Activated CD4-positive, alpha-beta T cell treated with anti-CD3 and anti-CD28 coated beads, Interleukin-2, Interleukin-4, amounts not matched to agents 100 ng/mL and 50 ng/mL, durations not matched to agents 16 hours and 8 hours (primary cell): ENCODE measurements at places on chromosomes 5 and 9.

DNA sequence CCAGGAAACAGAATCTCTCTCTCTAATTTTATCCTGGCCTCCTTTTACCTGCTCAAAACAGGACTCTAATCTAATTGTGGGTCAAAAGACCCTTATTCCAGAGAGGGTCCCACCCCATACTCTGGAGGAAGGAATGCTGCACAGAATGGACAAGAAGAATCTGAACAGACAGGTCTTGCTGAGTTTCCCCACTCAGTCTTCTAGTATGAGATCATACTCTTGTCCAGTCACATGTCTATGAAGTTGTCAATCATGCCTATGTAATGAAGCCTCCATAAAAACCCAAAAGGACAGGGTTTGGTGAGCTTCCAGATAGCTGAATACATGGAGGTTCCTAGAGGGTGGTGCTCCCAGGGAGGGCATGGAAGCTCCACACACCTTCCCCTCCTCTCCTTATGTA is 123.9 kb upstream of the FER start:
- DNase-seq: no peak

DNA sequence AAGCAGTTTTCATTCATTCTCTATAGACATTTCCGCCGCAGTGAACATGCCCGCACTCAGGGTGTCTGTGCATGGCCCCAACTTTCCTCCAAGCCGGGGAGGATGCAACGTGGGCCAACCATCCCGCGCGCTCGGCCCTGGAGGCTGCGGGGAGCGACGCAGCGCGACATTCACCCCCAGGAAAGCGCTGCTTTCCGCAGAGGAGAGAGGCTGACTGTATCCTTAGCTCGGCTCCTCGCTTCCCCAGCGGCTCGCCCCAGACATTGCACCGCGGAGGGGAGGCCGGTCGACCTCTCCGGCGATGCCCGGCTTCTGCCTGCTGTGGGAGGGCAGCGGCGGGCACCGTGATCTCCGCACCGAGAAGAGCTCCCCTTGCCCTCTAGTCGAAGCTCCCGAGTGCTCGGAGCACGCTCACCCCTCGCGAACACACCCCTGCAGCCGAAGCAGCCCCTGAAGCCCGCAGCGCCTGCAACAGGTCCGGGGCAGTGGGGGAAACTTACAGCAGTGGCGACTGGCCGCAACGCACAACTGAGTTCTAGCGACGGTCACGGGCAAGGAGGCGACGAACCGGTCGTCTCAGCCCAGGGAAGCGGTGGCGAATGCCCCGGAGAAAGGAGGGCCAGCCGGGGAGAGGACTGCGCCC is 600 bp downstream of the ENC1 start:
- peak; percentile 47 for DNase-seq

- no peak for DNase-seq
These were observed 19.9 kb upstream of the KCNIP1 start for GRCh38 chr5:170483701-170484458.

DNA sequence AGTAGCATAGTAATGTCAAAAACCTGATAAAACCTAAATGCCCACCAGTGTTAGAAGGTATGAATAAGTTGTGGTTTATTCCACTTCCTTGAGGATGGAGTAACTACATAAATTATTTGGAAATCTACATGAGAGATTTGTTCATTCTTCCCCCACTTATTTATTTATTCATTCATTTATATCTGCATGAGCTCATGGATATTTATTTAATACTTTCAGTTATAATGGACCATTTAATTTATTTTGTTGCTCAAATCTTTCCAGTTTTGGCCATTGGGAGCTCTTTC is 223.8 kb upstream of the S1PR3 start:
- DNase-seq: no peak

- DNase-seq: no peak
These were observed 151.5 kb upstream of the SMC2 start for GRCh38 chr9:103942651-103943050.

DNA sequence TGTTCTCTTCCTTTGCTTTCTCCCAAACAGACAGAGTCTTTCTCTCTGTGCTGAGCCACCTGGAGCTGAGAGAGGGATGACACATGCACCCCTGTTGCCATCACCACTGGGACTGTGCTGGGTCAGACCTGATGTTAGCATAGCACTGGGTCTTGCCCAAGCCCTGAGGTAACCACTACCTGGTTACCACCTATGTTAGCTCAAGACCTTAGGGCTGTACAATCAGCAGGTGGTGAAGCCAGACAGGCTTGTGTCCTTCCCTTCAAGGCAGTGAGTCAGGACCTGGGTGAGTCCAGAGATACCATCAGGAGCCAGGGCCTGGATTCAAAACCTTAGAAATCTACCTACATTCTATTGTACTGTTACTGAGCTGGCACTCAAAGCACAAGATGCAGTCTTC is 32.1 kb downstream of the FST start:
- DNase-seq: no peak

- peak; percentile 17 for DNase-seq
These were observed at the start of gene ASS1 for GRCh38 chr9:130444565-130445221. Gene ASS1, plus strand, starts transcription at chr9:130444961. Its CDS starts 7,268 bp downstream, at chr9:130452229.

GRCh38 chr5:88808153-88808552 is 74.8 kb downstream of the MEF2C start:
- no peak for DNase-seq

- DNase-seq: no peak
These were observed 5.3 kb upstream of the CFAP95 start for GRCh38 chr9:69815313-69815712.

DNA sequence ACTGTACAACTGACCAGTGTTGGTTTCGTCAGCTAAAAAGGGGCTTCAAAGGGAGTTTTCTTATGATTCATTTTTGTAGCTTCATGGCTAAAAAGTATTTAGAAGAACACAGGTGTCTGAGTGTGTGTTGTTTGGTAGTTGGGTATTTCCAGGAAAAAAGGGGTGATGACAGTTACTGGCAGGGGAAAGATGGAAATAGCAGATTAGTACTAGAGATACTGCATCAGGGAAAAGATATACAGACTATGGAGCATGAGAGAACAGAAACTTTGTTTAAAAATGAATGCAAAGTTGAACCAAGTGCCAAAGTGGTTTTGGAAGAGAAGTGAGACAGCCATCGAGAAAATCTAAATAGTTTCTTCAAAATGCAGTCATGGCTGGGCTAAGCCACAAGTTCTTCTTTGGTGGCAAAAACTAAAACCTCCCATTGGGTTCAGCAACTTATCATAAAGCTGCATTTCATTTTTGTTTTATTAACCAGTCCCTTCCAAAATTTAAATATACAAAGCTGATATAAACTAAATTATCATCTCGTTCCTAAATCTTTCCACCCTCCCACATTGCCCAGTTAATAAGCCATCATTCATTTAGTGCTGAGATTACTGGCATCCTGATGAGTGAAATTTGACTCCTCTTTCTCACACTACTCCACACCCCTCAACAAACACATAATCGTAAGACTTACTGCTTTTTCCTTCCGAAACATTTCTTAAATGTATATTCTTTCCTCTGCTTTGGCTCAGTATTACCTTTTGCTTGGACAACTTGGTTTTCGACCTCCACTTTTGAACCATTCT is 33.5 kb downstream of the ELL2 start:
- DNase-seq: peak; percentile 75

DNA sequence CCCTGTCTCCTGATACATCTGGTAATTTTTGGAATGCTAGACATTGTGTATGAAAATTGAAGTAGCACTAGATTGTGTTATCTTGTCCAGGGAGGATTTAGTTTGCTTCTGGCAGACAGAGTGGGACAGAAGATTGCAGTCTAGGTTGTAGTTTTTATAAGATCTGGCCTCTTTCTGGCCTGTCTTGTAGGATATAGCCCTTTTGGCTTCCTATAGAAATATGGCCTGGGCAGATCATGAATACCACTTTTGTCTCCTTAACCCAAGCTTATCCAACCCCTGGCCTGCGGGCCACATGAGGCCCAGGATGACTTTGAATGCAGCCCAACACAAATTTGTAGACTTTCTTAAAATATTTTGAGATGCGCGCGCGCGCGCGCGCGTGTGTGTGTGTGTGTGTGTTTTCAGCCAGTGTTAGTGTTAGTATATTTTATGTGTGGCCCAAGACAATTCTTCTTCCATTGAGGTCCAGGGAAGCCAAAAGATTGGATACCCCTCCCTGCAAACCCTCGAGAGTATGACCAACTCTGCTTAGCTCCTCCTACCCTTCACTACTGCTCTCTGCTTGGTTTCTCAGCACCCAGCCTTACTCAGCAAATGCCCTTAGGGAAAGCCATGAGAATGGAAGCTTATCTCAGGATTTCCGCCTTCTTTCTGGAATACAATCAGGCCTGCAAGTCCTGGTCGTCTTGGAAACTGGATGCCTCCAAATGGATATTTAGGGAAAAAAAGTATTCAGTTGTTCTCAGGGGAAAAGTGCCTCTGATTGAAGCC is 26.5 kb downstream of the ANKRD33B start:
- no peak for DNase-seq

DNA sequence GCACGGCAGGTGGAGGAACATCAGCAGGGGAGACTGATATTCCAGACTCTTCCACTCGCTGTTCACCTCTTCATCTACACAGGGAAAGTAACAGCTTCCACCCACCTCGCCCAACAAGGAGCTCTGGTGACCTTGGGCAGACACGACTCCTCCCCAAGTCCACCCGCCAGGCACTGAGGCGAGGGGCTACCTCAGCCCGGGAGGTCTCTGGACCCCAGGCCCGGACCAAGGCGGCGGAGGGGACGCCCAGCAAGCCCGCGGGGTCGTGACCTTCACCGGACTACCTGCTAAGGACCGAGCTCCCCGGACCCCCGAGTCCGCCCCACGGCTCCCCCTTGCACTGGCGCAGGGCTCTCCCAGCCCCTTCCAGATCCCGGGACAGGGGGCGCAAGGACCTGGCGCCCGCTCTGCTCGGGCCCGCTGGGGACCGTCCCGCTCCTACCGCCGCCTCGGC is 70.2 kb upstream of the LPCAT1 start:
- DNase-seq: no peak

DNA sequence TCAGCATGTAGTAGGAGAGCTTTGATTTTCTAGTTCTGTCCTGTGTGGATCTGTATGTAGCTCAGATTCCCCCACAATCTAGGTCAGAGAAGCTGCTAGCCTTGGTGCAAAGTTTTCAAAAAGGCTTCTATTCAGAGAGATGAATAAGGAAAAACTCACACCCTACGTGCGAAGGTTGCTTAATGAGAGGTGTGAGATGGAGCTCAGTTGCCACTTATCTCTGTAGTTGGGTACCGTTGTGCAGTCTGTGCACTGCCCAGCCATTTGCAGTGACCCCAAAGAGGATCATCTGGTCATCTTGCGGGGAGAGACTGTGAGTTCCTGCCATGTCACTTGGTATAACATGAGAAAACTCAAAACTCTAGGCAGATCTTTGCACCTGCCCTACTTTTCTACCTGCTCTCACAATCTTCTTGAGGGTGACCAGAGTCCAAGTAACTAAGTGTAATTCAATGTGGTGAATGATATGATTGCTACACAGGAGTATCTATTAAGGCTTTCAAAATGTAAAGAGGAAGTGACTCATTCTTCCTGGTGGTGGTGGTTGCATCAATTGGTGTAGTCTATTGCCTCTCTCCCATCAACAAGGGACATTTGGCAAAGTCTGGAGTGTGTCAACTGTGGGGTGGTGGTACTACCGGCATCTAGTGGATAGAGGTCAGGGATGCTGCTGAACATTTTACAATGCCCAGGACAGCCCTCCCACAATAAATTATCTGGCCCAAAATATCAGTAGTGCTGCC is 65.2 kb downstream of the TMC1 start:
- peak; percentile 76 for DNase-seq

DNA sequence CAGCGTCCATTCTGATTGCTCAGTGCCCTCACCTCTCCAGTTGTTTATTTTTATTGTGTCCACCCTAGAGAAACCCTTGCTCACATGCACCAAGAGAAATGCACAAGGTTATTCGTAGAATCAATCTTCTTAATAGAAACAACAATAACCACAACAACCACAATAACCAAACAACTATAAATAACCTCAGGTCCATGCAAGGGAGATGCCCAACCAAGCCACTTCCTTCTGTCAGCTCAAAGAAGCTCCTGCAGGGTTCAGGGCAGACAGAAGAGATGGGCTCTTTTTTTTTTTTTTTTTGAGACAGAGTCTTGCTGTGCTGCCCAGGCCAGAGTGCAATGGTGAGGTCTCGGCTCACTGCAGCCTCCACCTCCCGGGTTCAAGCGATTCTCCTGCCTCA is 14.9 kb upstream of the TCOF1 start:
- peak; percentile 9 for DNase-seq

DNA sequence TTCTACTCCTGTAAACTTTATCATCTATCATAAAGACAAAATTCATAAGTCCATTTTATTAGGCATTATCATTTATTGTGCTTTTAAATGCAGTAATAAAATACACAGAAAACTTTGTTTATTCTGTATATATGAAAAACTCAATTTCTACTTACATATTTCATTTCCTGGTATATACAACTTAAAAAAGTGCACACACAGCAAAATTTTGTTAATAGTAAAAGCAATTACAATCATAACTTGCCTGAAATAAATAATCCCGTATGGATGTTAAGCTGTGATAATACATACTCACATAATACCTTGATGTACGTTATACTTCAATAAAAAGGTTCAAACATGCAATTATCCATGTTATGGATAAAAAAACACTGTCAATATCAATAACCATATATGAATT is 19.2 kb downstream of the ELL2 start:
- DNase-seq: no peak

DNA sequence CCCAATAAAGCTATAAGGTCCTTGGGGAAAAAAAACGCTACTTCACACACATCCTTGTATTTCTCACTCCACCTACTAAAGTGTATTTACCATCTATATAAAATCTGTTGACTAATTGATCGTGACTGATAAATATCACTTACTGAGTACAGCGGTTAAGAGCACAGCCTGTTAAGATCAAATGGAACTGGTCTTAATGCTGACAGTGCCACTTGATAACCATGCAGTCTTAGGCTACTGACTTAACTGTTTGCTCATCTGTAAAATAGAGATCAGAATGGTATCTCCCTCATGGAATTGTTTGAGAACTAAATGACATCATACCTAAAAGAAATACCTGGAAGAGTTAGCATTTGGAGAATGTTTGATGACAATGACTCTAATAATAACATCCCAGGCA is 67.5 kb downstream of the ZFAND5 start:
- DNase-seq: no peak

DNA sequence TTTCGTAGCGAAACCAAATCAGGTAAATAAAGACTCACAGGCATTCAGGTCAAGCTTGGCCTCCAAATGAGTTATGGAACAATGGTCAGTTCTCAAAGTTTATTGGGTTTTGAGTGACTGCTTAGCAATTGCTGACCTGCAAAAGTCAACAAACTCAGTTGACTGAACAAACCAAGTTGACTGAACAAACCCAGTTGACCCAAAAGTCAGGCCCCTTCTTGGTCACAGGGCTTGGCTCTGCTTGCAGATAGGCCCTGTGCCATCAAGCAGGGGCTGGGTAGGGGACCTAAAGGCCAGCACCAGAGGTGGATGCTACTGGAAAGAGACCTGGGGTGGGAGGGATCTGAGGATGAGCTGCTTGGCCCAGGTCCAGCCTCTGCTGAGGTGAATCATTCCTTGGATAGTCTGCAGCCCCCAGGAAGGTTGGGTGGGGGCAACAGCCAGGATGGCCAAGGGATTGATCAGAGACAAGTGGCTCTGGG is 64.6 kb downstream of the GADD45G start:
- DNase-seq: no peak

DNA sequence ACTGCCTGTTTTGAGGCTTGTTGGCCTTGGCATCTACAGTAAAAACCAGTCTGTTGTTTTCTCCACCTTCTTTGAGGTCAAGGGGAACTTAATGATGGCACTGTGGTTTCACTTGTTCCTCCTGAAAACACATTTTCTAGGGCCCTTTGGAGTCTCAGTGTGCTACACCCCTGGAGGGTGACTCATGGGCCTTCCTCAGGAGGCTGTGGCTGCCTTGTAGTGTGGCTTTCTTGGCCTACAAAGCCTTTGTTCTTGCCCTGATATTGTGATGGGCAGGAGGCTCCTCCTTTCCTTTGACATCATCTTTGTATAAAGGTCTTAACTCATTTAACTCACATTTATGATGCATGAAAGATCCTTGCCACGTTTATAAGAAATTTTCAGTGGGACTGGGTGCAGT is 56.3 kb upstream of the GPBP1 start:
- peak; percentile 46 for DNase-seq
